ENCODE measurements at places on chromosomes 12 and 14. TPM values are rescaled to one million over a fixed set of nuclear protein-coding genes. Genes with fewer than 3 reads are reported as not detected.

MANSC1 gene
- total RNA-seq, result 5.5 TPM

ACOT4 gene
- total RNA-seq, result 0.98 TPM

ZDHHC22 gene
- 5.9 TPM for total RNA-seq

AQP2 gene
- not detected for total RNA-seq

TAS2R30 gene
- total RNA-seq, result 1.4 TPM
